ENCODE measurements at places on chromosomes 16 and 17.
A peak's percentile ranks its signal among the peaks of the same experiment; 100 is the strongest.

DNA sequence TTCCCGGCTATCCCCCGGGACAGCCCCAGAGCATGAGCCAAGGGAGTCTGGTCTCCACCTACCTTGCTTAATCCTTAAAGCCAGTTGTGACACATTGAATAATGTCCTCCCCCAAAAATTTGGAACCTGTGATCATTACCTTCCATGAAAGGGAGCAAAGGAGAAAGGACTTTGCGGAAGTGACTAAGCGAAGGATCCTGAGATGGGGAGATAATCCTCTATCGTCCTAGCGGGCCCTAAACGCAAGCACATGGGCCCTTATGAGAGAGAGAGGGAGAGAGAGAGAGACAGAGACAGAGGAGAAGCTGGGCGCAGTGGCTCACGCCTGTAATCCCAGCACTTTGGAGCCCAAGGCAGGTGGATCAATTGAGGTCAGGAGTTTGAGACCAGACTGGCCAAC, 9.5 kb downstream of the SPPL2C start:
- no peak for DNase-seq

GRCh38 chr17:37081287-37081686, 132.5 kb downstream of the AATF start:
- no peak for DNase-seq

GRCh38 chr16:84782846-84783245, 36.9 kb upstream of the CRISPLD2 start:
- no peak for DNase-seq

- peak; percentile 98 for DNase-seq
Measured at GRCh38 chr16:55499951-55500529, 8.8 kb upstream of the LPCAT2 start.

DNA sequence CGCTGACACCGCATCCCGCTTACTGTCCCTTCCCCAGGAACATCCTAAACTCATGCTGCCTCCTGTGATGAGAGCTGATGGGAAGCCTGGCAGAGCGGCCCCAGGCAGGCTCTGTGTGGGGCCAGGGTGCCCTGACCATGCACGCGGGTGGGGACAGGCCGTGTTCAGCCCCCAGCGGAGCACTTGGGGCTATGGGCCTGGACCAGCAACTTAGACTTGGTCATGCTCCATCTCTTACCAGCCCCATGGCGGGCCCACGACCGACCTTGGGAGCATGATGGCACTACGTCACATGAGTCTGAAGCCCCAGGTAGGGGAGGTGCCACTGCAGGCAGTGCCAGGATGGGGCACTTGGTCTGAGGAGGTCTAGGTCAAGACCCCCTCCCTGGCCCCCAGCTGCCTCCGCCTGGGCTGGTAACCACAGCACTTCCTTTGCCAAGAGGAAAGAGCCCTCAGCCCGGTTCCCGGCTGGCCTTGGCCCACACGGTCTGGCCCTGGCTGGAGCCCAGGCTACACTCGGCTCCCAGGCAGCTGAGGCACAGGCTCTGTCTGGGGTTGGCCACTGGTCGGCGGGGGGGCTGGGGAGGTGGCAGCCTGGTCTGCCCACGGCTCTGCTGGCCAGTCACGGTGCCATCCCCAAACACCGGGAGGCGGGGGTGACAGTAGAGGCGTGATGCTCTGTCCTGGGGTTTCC, 25.7 kb downstream of the BAHCC1 start:
- no peak for DNase-seq

- no peak for DNase-seq
Measured at GRCh38 chr16:62256406-62256805, 220.2 kb upstream of the CDH8 start.

- DNase-seq, result no peak
Measured at GRCh38 chr16:89561884-89562599, 1.6 kb downstream of the RPL13 start.

- no peak for DNase-seq
Measured at GRCh38 chr16:62967611-62968010, 931.4 kb upstream of the CDH8 start.

DNA sequence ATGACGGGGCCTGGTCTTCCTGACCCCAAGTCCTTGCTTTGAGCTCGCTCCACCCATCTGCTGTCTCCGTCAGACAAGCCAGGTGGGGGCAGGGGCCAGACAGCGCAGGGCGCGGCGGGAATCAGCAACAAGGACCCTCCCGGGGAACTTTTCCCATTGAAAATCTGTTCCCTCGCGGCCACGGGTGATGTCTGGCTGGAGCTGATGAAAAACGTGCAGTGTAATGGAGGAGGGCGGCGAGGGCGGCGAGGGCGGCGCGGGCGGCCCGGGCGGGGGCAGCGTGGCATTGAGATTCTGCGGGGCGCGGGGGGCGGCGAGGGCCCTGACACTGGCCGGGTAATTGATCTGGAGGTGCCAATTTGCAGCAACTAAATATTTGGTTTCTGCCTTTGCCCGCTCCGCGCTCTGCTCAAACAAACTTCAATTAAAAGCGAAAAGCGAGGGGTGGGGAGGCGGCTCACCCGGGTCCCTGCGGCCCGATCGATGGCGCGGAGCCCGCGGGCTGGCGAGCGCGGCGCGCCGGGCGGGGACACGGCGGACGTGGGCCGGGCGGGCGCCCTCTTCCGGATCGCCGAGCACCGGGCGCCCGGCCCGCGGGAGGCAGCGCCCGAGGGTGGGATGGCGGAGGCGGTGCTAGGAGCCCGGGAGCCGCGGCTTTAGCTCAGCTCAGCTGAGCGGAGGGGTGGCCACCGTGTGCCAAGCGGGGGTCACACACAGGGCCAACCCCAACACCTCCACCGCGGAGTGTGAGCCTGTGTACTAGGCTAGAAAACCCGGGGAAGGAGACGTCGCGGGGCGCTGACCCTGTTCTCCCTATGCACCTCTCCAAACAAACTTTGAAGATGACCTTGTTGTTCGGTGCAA, 32.4 kb downstream of the DCAKD start:
- DNase-seq, result no peak

GRCh38 chr16:57367116-57367752, 5.1 kb upstream of the CX3CL1 start:
- no peak for DNase-seq

- no peak for DNase-seq
Measured at GRCh38 chr17:80381416-80381923, 33.5 kb upstream of the ENDOV start.

- DNase-seq, result no peak
Measured at GRCh38 chr17:77493901-77494663, 353.3 kb downstream of the SEC14L1 start.

DNA sequence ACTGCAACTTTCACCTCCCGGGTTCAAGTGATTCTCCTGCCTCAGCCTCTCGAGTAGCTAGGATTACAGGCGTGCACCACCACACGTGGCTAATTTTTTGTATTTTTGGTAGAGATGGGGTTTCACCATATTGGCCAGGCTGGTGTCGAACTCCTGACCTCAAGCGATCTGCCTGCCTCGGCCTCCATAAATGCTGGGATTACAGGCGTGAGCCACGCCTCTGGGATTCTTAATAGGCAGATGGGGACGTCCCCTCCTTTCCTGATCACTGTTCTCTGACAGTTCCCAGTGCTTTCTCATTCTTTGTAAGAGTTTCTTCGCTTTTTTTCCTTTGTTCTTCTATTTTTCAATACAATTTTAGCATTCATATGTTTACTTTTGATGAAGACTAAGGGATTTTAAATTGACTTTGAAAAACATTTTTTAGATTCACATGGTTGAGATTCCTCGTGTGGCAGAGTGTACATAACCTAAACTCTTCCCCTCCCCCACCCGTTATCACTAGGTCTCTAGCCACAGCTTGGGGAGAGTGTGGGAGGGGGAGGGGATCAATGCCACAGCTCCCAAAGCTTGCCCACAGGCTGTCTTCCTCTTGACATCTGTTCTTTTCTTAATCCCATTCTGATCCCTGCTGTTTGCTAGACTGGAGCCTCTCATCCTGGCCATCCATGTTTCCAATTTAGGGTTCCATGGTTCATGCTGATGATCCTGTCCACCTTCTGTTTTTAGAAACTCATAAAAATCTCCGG, 11.0 kb downstream of the ADORA2B start:
- no peak for DNase-seq

GRCh38 chr16:3202903-3203539, 15.0 kb downstream of the OR1F1 start:
- DNase-seq, result no peak

- DNase-seq, result no peak
Measured at GRCh38 chr16:48576927-48577326, 33.1 kb downstream of the N4BP1 start.

DNA sequence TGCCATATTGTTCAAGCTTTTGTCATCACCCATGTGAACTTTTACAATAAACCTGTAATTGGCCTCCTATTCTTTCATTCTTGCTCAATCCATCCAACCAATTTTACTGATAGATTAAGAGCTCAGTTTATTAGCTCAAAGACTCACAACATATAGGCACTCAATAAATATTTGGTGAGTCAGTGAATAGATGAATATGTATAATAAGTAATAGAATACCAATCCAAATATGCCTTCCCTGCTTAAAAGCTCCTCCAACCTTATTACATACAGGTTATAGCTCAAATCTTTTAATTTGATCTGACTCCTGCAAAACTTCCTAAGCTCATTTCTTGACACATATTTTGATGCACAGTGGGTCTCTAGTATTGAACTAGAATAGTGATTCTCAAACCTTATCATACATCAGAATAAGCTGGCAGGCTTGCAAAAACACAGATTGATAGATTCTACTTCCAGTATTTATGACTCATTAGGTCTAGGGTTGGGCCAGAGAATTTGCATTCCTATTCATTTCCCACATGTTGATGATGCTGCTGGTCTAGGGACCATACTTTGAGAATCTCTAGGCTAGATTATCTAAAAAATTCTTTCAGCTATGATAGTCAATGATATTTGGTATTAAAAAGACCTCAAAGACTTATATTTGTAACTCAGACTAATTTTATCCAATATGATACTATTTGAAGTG, 114.4 kb downstream of the PCTP start:
- no peak for DNase-seq

DNA sequence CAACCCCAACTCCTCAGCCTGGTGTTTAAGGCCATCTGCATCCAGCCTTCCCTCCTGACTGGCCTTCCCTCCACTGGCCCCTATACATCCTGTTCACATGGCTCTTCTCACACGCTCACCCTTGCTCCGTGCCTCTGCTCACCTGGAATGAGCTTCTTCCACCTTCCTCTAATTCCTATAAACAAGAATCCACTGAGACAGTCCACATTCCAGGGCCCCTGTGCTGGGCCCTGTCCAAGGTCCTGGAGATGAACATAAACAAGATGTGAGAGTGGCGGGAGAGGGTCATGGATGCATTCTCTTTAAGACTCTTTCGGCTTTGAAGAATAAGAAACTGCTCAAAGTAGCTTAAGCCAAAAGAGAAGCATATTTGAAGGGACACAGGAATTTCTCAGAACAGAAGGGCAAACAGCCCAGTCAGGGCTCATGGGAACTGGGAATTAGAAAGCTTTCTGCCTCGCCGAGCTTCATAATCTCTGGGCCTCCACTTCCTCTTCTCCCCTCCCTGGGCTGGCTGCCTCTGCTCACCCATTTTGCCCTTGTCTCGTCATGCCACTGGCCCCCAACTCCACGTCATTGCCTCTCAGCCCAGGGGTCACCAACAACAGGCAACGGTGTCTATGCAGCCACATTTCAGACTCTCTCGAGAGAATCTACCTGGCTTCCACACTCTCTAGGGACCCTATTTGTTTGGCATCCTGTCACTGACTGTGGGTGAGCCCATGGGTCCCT, 13.5 kb downstream of the SPPL2C start:
- no peak for DNase-seq

GRCh38 chr17:73208139-73208827, 15.4 kb downstream of the COG1 start:
- DNase-seq, result no peak
